ENCODE measurements at places on chromosomes 5 and 9.

- DNase-seq, result no peak
These were observed 34.9 kb downstream of the NREP start for GRCh38 chr5:111722140-111722539.

- DNase-seq, result peak; percentile 82
These were observed 55.0 kb downstream of the IPPK start for GRCh38 chr9:92614763-92615461.

DNA sequence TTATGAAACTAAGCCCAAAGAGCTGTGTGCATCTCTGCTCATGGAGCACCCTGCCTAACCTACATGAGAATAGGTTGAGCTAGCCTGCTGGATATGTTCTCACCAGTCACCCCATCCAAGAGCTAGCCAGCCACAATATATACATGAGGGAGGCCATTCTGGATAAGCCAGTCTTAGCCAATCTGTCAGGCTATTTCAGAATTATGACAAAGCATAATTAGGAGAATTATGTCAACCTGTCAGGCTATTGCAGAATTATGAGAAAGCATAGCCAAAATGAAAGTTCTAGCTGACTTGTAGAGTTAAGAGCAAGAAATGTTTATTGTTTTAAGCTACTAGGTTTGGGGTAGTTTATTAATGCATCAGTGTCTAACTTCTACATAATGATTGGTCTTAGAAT is 189.8 kb downstream of the WDR70 start:
- DNase-seq, result no peak

DNA sequence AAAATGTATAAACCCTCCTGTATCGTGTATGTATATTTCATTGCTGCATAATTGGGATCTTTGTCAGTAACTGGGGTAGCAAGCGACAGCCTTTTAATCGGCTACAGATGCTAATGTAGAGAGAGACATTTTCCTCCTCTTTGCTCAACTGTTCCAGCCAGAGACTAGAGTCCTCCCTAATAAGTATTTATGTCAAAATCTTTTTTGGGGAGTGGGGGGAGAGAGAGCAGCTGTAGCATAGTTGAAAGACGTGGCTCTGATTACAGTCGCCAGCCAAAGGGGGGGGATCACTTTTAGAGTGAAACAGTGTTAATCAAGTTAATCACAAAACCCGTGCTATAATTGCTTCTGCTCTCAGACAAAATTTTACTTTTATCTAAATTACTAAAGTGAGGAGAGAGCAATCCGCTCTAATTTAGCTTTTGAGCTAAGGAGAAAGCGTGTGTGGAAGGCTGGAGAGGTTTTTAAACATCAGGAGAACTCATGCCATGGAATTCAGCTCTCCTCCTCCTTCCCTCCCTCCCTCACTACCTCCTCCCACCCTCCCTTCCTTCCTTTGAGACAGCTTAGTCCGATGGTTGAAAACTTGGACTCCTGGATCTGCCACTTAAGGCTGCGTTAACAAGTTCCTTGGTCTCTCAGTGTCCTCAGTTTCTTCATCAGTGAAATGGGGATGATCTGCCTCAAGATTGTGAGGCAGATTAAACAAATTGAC is 87.3 kb upstream of the ZNF618 start:
- DNase-seq, result no peak
